ENCODE measurements at places on chromosomes 16 and 17. TPM values are rescaled to one million over a fixed set of nuclear protein-coding genes. Genes with fewer than 3 reads are reported as not detected.
A peak's percentile ranks its signal among the peaks of the same experiment; 100 is the strongest.

DNA sequence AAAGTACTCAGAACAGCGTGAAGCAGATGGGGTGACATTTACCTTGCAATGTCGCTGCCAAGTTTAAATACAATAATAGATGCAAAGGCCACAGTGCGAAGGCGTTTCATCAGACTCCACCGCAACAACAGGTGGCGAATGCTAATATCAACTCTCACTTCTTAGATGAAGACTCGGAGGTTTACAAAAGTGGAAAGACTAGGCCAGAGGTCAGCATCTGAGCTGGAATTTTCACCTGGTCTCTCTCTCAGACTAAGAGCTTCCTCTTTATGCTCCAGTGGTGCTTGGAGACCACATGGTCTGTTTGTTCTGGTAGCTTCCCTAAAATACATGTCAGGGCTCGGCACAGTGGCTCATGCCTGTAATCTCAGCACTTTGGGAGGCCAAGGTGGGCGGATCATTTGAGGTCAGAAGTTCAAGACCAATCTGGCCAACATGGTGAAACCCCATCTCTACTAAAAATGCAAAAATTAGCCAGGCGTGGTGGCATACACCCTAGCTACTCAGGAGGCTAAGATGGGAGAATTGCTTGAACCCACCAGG, 169.1 kb downstream of the XYLT1 start:
- no peak for DNase-seq

GRCh38 chr17:17871913-17872312, 35.1 kb upstream of the SREBF1 start:
- DNase-seq: no peak

DNA sequence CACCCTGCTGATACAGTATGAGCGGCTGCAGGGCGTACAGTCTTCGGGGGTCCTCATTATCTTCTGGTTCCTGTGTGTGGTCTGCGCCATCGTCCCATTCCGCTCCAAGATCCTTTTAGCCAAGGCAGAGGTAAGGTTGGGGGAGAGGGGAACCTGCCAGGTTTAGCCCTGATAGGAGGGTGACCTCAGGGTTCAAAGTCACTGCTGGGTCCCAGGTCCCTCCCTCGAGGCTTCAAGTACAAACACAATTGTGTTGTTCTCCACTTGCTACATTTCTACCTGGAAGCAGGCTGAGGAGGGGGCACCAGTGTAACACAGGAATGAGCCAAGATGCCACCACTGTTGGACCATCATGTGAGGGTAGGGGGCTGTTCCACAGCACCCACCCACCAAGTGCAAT, 22.4 kb downstream of the ABCC3 start:
- peak; percentile 22 for DNase-seq

DNA sequence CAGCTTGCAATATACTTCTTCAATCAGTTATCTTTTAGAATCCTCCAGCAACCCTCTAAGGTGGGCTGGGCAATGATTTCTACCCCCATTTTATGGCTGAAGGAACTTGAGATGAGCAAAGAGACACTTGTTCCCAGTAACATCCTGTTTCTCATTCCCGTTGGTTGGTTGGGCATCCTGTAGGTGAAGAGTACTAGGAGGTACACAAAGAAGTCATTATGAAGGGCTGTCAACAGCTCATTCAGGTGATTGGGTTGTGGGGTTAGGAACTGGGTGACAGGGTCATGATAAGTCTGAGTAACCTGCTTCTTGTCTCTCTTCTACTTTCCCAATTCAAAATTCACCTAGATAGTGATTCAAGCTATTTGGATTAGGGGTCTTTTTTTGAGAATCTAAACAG, 76.5 kb downstream of the MMD start:
- no peak for DNase-seq

Gene SLC47A1
- total RNA-seq: 2.3 TPM

Gene MVD
- 89.5 TPM for total RNA-seq

Gene OR1A1
- not detected for total RNA-seq

Data from mucosa of descending colon (tissue), 3 donors.